ENCODE measurements at places on chromosomes 5 and 9.
A peak's percentile ranks its signal among the peaks of the same experiment; 100 is the strongest.

DNA sequence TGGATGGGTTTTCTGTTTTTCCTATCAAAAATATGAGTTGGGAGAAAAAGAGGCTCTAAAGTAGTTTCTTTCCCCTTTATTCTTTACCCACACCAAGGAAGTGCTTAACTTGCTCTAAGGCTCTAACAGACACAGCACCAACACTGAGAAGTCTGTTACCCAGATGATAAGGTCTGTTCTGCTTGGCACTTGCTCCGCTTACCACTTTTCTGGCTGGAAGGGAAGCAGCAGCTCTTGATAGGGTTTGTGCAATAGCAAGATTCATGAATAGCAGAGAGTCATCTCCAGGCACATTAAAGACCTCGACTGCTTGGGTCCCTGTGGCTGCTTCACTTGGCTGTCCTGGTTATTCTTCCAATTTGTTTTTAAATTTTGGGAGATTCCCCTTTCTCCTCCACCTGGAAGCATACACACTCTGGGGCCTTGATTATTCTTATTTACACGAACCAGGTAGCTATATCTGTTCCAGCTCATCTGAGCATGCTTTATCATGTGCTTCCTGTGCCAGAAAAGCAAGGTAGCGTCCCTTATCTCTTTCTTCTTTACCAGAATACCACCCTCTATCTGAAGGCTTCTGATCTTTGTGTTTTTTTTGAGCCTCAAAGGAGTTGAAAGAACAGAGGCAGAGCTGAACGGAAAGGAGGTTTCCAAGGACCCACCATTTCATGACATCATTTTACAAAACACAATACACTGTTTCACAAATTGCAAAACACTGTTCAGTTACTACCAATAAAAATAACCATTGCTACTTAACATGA is 24.8 kb downstream of the PPP3R2 start:
- peaks cover 23% of the 10 kb centered on the region for H3K4me1 ChIP-seq
- H3K36me3 ChIP-seq: peaks cover 24% of the 10 kb centered on the region
- no peak overlapping the region for H3K4me3 ChIP-seq
- no peaks in the 10 kb centered on the region for H3K27me3 ChIP-seq
- H3K27ac ChIP-seq: peak overlapping the region; percentile 70
- peak; percentile 59 for DNase-seq

GRCh38 chr9:100084734-100085133 is 14.1 kb downstream of the ERP44 start:
- no peaks in the 10 kb centered on the region for H3K27me3 ChIP-seq
- DNase-seq: no peak
- H3K4me3 ChIP-seq: peak overlapping the region; percentile 27
- no peak overlapping the region for H3K27ac ChIP-seq

GRCh38 chr5:9507974-9508373 is 37.9 kb downstream of the SEMA5A start:
- no peaks in the 10 kb centered on the region for H3K27me3 ChIP-seq
- H3K36me3 ChIP-seq: no peaks in the 10 kb centered on the region
- H3K27ac ChIP-seq: no peak overlapping the region
- no peaks in the 10 kb centered on the region for H3K4me1 ChIP-seq
- DNase-seq: no peak

DNA sequence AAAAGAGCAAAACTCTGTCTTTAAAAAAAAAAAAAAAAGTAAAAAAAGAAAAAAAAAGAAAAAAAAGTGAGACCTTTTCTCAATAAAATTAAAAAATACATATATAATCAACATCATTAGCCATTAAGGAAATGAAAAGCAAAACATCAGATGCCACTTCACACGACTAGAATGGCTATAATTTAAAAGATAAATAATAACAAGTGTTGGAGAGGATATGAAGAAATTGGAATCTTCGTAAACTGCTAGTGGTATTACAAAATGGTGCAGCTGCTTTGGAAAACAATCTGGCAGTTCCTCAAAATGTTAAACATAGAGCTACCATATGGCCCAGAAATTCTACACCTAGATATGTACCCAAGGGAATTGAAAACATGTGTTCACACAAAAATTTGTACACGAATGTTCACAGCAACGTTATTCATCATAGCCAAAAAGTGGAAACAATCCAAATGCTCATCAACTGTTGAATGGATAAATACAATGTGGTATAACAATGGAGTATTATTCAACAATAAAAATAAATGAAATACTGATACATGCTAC is 45.3 kb upstream of the SIL1 start:
- no peaks in the 10 kb centered on the region for H3K36me3 ChIP-seq
- no peak overlapping the region for H3K27ac ChIP-seq
- H3K4me3 ChIP-seq: no peak overlapping the region

DNA sequence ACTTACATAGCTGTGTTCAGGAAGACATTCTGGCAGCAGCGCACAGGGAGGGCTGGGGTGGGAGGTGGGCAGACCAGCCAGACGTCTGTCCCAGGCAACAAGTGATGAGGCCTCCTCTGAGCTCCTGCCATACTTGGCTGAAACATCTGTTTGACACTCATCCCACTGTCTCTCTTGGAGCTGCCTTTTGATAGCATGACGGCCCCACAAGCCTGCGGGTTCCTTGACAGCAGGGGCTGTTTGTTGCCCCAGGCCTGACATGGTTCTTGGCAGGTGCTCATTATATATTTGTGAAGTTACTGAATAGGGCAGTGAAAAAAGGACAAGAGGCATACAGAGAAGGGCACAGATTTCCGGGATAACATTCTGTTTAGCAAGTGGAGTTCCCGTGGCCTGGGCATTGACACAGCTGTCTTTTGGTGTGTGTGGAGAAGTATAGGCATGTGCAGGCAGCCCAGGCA is 22.2 kb upstream of the B4GALT1 start:
- H3K36me3 ChIP-seq: no peaks in the 10 kb centered on the region
- H3K4me1 ChIP-seq: peaks cover 5% of the 10 kb centered on the region
- peaks cover 23% of the 10 kb centered on the region for H3K27me3 ChIP-seq
- DNase-seq: no peak
- no peak overlapping the region for H3K4me3 ChIP-seq

DNA sequence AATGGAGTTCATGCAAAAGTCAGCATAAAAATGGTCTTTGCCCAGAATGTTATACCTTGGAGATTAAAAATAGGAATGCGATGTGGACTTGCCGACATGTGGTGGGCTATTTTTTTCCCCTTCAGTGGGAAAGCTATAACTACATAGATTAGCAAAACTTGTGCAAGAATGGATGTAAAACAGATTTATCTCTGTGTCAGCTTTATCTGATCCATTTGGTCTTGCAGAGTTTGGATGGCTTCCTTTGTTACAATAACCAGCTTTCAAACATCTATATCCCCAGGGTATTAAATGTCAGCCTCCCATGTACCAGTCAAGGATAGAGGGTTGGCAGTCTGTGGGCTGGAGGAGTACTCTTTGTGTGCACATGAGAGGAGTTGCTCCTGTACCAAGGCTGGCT is 284.9 kb downstream of the TMEM38B start:
- H3K36me3 ChIP-seq: no peaks in the 10 kb centered on the region
- no peaks in the 10 kb centered on the region for H3K27me3 ChIP-seq
- H3K4me1 ChIP-seq: no peaks in the 10 kb centered on the region
- H3K4me3 ChIP-seq: no peak overlapping the region
- DNase-seq: no peak

DNA sequence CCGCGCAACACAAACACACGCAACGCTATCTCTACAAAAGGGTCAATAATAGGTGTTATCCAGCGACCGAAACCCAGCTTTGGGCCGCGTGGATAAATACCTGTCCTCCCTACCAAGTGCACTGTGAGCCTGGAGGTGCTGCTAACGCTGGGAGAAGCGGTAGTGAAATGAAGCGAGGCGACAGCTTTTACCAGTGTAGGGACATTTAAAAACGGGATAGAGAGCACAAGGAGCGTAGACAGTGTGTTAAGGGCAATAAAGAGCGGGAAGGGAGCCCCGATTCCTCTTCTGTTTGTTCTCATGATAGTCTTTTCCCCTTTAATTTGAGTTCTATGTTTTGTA is 421 bp upstream of the DEPDC1B start:
- H3K36me3 ChIP-seq: peaks cover 4% of the 10 kb centered on the region
- no peak for DNase-seq
- peak overlapping the region; percentile 93 for H3K27ac ChIP-seq
- peaks cover 28% of the 10 kb centered on the region for H3K4me1 ChIP-seq
- H3K27me3 ChIP-seq: peaks cover 23% of the 10 kb centered on the region

DNA sequence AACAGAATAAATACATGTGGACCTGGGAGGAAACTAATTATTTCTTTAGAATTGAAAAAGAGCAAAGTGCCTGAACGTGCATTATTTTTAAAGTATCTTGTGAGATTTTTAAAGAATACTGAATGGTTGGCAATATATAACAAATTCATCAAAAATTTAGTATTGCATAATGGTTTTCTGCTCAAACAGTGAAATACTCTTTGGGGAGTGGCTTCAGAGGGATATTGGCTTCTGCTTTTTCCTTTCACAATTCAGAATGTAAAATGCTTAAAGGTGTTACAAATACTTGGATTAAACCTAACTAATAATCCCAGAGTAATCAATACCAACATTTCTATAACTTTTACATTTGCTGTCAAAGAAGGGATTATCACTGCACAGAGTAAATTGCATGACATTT is 379.3 kb upstream of the CHD1 start:
- H3K27ac ChIP-seq: no peak overlapping the region
- no peaks in the 10 kb centered on the region for H3K4me1 ChIP-seq
- no peak overlapping the region for H3K4me3 ChIP-seq
- DNase-seq: no peak
- H3K27me3 ChIP-seq: no peaks in the 10 kb centered on the region

DNA sequence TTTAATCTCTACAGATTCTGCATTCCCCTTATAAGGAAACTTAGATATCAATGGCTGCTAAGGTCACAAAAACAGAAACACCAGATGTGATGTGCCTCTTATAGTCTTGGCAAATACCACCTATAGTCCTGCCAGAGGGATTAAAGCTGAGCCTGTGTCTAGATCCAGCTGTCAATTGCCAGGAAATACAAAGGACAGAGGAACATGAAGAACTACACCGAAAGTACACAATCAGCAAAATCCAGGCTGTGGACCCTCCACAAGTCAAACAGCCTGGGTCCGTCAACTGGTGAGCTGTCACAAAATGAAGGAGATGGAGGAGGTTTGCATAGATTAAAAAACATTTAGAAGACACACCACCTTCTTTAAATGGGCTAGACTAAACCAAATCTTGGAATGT is 85.4 kb downstream of the KLF4 start:
- H3K27ac ChIP-seq: no peak overlapping the region
- no peak for DNase-seq
- H3K36me3 ChIP-seq: no peaks in the 10 kb centered on the region
- H3K27me3 ChIP-seq: no peaks in the 10 kb centered on the region
- no peak overlapping the region for H3K4me3 ChIP-seq

GRCh38 chr5:36436306-36436705 is 134.6 kb upstream of the RANBP3L start:
- no peaks in the 10 kb centered on the region for H3K36me3 ChIP-seq
- H3K27me3 ChIP-seq: peaks cover 9% of the 10 kb centered on the region
- H3K27ac ChIP-seq: no peak overlapping the region

- no peaks in the 10 kb centered on the region for H3K4me1 ChIP-seq
- H3K4me3 ChIP-seq: no peak overlapping the region
- DNase-seq: no peak
- H3K27ac ChIP-seq: no peak overlapping the region
- H3K27me3 ChIP-seq: no peaks in the 10 kb centered on the region
These were observed 239.1 kb downstream of the ELAVL2 start for GRCh38 chr9:23586906-23587305.

DNA sequence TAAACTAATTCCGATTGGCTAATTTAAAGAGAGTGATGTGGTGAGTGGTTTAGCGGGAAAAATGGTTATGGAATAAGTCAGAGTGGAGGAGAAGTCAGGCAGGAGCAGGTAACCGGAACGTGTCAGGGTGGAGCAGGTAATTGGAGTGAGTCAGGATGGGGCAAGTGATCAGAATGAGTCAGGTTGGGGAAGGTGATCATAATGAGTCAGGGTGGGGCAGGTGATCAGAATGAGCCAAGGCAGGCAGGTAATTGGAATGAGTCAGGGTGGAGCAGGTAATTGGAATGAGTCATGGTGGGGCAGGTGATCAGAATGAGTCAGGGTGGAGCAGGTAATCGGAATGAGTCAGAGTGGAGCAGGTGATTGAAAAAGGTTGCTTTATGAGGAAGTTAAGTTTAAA is 101.4 kb downstream of the TMEM167A start:
- H3K4me3 ChIP-seq: no peak overlapping the region
- no peaks in the 10 kb centered on the region for H3K4me1 ChIP-seq
- H3K27me3 ChIP-seq: no peaks in the 10 kb centered on the region
- no peaks in the 10 kb centered on the region for H3K36me3 ChIP-seq
- no peak for DNase-seq

DNA sequence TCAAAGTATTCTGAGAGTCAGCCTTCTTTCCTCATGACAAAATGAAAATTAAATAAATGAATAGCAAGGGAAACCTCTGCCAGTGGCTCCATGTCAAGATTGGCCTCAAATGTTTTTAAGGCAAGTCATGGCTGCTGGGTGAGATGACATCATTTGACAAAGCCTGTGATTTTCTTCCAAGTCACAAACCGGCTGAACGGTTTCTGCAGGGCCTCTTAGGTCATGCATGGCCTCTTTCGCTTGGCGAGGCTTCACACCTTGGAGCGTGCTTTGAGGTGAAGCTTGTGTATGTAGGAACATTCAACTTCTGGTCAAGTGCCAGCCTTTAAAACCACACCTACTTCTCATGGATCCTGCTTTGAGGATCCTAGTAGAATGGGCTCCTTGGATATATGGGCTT is 161.0 kb upstream of the ZNF618 start:
- H3K4me1 ChIP-seq: no peaks in the 10 kb centered on the region
- no peak for DNase-seq
- H3K36me3 ChIP-seq: no peaks in the 10 kb centered on the region
- H3K27ac ChIP-seq: no peak overlapping the region
- no peak overlapping the region for H3K4me3 ChIP-seq
- peaks cover 5% of the 10 kb centered on the region for H3K27me3 ChIP-seq

GRCh38 chr5:50700706-50701105 is 34.3 kb downstream of the PARP8 start:
- no peak for DNase-seq
- no peak overlapping the region for H3K4me3 ChIP-seq
- H3K27me3 ChIP-seq: no peaks in the 10 kb centered on the region
- H3K27ac ChIP-seq: no peak overlapping the region

DNA sequence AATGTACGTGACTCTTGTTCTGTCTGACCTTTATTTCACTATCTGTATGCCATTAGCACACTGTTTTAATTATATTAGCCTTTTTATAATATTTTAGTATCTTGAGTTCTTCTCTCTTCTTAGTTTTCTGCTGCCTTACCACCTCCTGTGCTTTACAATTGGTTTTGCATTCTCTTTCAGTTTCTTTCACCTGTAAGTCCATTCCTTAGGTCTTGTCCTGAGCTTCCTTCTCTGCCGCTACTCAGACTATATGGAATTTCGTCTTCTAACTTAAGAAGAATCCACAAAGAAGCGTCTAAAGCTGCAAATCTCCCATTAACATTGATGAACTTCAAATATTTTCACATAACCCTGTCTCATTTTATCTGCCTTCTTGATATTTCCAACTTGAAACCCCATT is 642.9 kb downstream of the MAT2B start:
- no peak overlapping the region for H3K4me3 ChIP-seq
- H3K27ac ChIP-seq: no peak overlapping the region

Measured in activated CD4-positive, alpha-beta T cell treated with anti-CD3 and anti-CD28 coated beads, Interleukin-2, amount 10 ng/mL, durations not matched to agents 24 days and 14 days (primary cell).